ENCODE measurements at places on chromosomes 3 and 15. TPM values are rescaled to one million over a fixed set of nuclear protein-coding genes. Genes with fewer than 3 reads are reported as not detected.

The BCHE gene
- total RNA-seq: 3.1 TPM

The CTXND1 gene
- 0.70 TPM for total RNA-seq

The CXCR6 gene
- total RNA-seq: 1.5 TPM

The HDAC11 gene
- total RNA-seq: 23.0 TPM

The LTF gene
- total RNA-seq: 1.4 TPM

The DUOXA2 gene
- 1.2 TPM for total RNA-seq

The KLHL40 gene
- total RNA-seq: not detected

The UPK1B gene
- total RNA-seq: not detected

The SERP1 gene
- total RNA-seq: 72.8 TPM

The THAP10 gene
- total RNA-seq: 1.2 TPM

The GBE1 gene
- total RNA-seq: 18.8 TPM

The HAPLN3 gene
- 4.0 TPM for total RNA-seq

The XCR1 gene
- total RNA-seq: 0.13 TPM

The C3orf49 gene
- total RNA-seq: not detected

The CCR4 gene
- not detected for total RNA-seq

The CAMKV gene
- not detected for total RNA-seq

The GRIP2 gene
- 0.70 TPM for total RNA-seq

The C3orf33 gene
- 2.0 TPM for total RNA-seq

The ATG7 gene
- total RNA-seq: 43.3 TPM
